Activated naive CD8-positive, alpha-beta T cell treated with anti-CD3 and anti-CD28 coated beads for 36 hours (primary cell): ENCODE measurements at places on chromosomes 3 and 15.

DNA sequence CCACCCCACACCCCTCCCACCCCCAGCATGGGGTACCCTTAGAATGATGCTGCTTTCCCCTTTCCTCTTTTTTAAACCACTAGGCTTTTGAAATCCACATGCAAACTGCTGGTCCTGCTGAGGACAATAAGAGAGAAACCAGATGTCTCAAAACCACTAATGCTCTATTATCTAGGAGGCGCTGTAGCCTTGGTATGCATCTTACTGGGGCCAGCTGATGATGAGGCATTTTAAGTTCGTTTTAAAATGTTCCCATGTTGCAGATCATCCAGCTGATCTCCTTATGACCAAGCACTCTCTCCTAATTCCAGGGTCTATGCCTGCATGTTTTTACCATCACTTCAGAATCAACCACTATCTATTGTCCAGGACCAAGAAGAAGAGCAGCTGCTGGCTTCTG lies 1.3 kb downstream of the NME9 start:
- H3K4me1 ChIP-seq, result peaks cover 40% of the 10 kb centered on the region
- no peaks in the 10 kb centered on the region for H3K36me3 ChIP-seq
- no peaks in the 10 kb centered on the region for H3K27me3 ChIP-seq
- no peak overlapping the region for H3K27ac ChIP-seq
- DNase-seq, result no peak
- peak overlapping the region; percentile 48 for H3K4me3 ChIP-seq

DNA sequence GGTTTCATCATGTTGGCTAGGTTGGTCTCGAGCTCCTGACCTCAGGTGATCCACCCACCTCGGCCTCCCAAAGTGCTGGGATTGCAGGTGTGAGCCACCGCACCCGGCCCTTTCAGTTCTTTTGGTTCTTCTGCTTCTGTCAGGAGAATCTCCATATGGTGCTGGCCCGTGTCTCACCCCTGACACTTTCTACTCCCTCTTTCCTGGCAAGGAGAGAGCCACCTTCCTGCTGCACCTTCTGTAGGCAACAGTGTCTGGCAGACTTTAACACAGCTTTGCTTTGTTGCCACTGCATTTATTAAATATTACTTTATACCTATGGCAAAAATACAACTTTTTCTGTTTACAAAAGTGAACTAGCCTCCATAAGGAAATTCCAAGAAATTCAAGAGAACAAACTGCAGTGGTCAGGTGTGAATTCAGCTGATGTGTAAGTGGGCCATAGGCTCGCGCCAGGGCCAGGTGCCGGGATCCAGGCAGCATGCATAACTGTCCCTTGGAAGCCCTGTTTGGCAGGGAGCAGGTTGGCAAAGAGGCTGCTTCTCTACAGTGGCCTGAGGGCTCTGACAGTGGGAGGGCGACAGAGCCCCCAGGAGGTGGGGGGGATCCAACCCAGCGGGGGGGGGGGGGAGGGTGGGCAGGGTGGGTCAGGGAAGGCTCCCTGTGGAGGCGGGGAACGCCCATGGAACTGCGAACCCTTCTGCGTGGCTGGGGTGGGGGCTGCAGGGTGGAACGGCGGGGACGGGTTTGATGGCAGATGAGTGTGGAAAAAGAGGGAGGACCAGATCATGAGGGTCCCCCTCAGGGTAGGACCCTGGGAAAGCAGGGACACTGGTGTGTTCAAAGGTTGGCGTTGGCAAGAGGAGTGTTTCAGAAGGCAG lies 21.1 kb downstream of the CTSH start:
- H3K4me1 ChIP-seq, result no peaks in the 10 kb centered on the region
- no peak for DNase-seq
- no peaks in the 10 kb centered on the region for H3K27me3 ChIP-seq
- H3K27ac ChIP-seq, result peak overlapping the region; percentile 16

DNA sequence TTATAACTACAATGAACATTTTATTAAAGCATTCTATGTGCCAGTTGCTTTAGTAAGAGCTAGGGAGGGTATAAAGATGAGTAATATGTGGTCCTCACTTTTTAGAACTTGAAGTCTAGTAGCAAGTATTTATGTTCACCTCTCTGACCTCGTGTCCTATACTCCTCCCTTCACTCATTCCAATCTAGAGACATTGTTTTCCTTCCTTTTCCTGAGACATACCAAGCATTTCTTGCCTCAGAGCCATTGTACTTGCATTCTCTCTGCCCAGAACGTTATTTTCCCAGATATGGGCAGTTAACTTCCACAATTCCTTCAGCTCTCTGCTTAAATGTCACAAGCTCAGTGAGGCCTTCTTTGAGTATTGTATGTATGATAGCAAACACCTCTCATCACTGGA lies 408.6 kb downstream of the PDCD6IP start:
- no peak overlapping the region for H3K4me3 ChIP-seq
- no peaks in the 10 kb centered on the region for H3K36me3 ChIP-seq
- peaks cover 1% of the 10 kb centered on the region for H3K4me1 ChIP-seq
- no peak overlapping the region for H3K27ac ChIP-seq

DNA sequence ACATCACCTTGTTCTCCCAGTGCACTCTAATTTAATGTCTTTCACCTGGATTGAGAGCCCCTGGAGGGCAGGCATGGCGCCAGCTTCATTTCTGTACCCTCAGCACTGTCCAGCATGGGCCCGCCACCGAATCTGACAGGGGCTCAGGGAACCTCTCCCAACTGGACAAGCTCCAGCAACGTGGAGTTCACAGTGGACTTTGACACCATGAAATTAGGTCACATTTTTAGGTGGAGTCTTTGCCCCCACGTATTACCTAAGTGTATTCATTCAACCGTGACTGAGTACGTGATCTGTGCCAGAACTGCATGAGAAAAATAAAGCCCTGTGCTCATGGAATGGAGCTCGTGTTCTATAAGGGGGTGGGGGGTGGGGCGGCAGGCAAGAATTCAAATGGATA lies 94.1 kb upstream of the ATP2B2 start:
- H3K27ac ChIP-seq, result no peak overlapping the region
- peaks cover 23% of the 10 kb centered on the region for H3K4me1 ChIP-seq
- peaks cover 65% of the 10 kb centered on the region for H3K27me3 ChIP-seq
- no peak for DNase-seq

DNA sequence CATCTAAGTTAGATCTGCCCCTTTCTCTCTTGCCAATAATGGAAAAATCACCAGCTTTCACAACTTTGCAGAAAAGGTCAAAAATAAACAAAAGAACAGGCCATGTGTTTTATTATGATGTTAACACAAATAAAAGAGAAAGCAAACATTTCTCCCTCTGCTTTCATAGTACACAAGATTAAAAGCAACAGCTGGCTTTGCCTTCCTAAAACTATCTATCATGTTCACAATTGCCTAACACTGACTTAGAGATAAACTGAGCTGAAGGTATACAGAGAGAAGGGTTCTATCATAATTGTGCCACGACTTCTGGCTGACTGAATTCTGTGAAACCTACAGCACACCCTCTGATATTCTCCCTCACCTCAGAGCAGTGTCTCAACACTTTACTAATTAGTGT lies 29.4 kb downstream of the AADAC start:
- H3K36me3 ChIP-seq, result no peaks in the 10 kb centered on the region
- H3K27me3 ChIP-seq, result no peaks in the 10 kb centered on the region

DNA sequence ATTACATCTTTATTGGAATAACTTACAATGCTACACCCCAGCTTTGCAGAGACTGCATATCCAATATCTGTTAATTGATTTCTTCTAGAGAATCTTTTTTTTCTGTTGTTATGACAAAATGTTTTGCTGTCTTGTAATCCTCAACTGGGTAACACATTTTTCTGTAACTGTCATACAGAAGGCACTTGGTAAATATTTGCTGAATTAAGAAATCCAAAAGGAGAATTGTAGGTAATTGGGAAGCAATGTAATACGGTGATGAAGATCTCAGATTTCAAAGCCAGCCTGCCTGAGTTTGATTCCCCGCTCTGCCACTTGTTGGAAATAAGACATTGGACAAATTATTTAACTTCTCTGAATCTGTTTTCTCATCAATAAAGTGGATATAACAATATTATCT lies 169.1 kb downstream of the WDR72 start:
- no peak overlapping the region for H3K4me3 ChIP-seq
- no peaks in the 10 kb centered on the region for H3K36me3 ChIP-seq
- no peak for DNase-seq
- H3K27ac ChIP-seq, result no peak overlapping the region

- H3K36me3 ChIP-seq, result no peaks in the 10 kb centered on the region
- DNase-seq, result no peak
- H3K27me3 ChIP-seq, result no peaks in the 10 kb centered on the region
These were observed 33.6 kb downstream of the BTD start for GRCh38 chr3:15635121-15635661.

GRCh38 chr3:18264361-18264760 lies 160.8 kb downstream of the SATB1 start:
- H3K4me3 ChIP-seq, result no peak overlapping the region
- no peaks in the 10 kb centered on the region for H3K4me1 ChIP-seq
- no peak overlapping the region for H3K27ac ChIP-seq
- no peak for DNase-seq
- H3K36me3 ChIP-seq, result no peaks in the 10 kb centered on the region
- H3K27me3 ChIP-seq, result no peaks in the 10 kb centered on the region

DNA sequence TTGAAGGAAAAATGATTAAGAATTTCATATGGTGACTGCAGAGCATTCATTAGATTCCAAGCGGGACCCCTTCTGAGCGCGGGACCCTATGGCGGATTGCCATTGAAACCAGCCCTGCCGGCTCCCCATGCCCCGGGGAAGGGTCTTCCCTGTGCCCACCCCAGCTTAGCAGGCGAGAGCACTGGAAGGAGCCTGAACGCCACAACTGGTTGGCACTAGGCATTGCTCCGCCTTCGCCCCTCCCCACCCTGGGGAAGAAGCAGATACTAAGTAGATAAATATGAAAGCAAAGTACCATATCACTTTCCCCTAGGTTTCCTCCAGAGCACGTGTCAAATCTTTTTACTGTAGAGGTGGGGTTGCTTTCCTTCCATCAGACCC lies 70.7 kb downstream of the CYP19A1 start:
- no peaks in the 10 kb centered on the region for H3K36me3 ChIP-seq
- no peak for DNase-seq
- peaks cover 46% of the 10 kb centered on the region for H3K27me3 ChIP-seq
- H3K4me1 ChIP-seq, result no peaks in the 10 kb centered on the region
- H3K27ac ChIP-seq, result no peak overlapping the region

GRCh38 chr15:72319985-72320671 lies at the start of gene CELF6:
TSS of gene CELF6 (minus strand) at chr15:72320157. CDS start at chr15:72319874, 283 bp downstream.
- H3K27me3 ChIP-seq, result peaks cover 10% of the 10 kb centered on the region
- peaks cover 8% of the 10 kb centered on the region for H3K4me1 ChIP-seq
- DNase-seq, result peak; percentile 74
- H3K4me3 ChIP-seq, result peak within 1 kb of the TSS; percentile 70
- H3K27ac ChIP-seq, result no peak within 1 kb of the TSS

GRCh38 chr3:164406281-164406680 lies 672.0 kb downstream of the SI start:
- no peaks in the 10 kb centered on the region for H3K27me3 ChIP-seq
- H3K4me3 ChIP-seq, result no peak overlapping the region
- H3K36me3 ChIP-seq, result no peaks in the 10 kb centered on the region
- DNase-seq, result no peak
- H3K27ac ChIP-seq, result no peak overlapping the region
- no peaks in the 10 kb centered on the region for H3K4me1 ChIP-seq

- H3K27ac ChIP-seq, result no peak overlapping the region
- no peak overlapping the region for H3K4me3 ChIP-seq
- no peaks in the 10 kb centered on the region for H3K27me3 ChIP-seq
- DNase-seq, result no peak
- no peaks in the 10 kb centered on the region for H3K36me3 ChIP-seq
- H3K4me1 ChIP-seq, result no peaks in the 10 kb centered on the region
These were observed 501.7 kb upstream of the ARPP21 start for GRCh38 chr3:35137612-35138011.

DNA sequence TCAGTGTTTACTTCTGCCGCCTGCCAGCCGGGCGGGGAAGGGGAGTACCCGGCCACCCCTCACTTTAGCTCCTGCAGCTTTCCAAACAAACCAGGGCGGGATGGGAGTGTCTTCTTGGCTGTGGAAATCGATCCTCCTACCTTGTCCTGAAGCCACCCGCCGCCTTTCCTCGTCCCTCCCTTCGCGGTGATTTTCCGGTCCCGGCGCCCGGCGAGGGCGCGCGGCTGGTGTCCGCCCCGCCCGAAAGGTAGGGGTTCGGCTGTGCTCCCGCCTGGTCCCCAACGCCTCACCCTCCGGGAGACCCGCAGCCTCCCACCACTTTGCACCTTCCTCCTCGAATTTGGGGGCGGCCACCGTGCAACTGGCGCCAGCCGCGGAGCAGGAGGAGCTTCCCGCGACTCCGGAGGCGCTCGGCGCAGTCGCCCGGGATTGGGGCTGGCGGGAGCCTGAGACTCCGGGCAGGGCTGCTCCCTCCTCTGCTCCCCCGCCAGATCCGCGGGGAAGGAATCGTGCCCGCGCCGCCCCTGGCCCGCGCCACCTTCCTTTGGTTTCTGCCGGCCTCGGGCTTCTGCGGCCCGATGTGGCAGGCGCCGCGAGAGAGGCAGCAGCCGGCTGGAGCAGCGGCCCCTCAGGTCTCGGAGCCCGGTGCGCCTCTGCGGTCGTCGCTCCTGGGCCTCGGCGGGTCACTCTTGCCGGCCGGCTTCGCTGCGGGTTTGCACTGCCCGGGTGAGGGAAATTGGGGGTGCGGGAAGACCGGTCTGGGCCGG lies 30.7 kb upstream of the ST3GAL6 start:
- DNase-seq, result peak; percentile 19
- H3K4me3 ChIP-seq, result peak overlapping the region; percentile 71
- no peaks in the 10 kb centered on the region for H3K36me3 ChIP-seq
- peaks cover 17% of the 10 kb centered on the region for H3K4me1 ChIP-seq
- peaks cover 77% of the 10 kb centered on the region for H3K27me3 ChIP-seq

GRCh38 chr3:55180936-55181535 lies 253.2 kb upstream of the LRTM1 start:
- no peaks in the 10 kb centered on the region for H3K36me3 ChIP-seq
- peaks cover 8% of the 10 kb centered on the region for H3K27me3 ChIP-seq
- DNase-seq, result no peak
- H3K4me3 ChIP-seq, result no peak overlapping the region
- no peak overlapping the region for H3K27ac ChIP-seq

DNA sequence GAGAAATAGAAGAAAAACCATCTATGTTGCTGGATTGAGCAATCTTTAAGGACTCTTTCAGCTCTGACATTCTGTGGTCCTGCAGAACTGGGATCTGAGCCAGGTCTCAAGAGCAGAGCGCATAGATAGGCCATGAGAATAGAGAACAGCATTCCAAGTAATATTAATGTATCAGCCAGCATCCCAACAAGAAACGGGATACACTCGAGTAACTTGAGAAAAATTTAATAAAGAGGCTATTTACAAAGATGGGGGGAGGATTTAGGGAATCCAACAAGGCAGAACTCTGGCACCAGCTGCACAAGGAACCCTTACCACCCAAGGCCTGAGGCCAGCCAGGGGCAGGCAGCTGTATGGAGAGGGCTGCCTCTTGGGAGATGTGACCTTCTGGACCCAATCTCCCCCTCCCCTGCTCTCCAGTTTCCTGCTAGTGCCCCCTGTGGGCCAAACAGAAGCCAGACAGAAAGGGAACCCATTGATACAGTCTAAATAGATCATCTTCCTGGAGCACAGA lies 8.2 kb downstream of the TMOD2 start:
- no peaks in the 10 kb centered on the region for H3K36me3 ChIP-seq
- H3K27me3 ChIP-seq, result no peaks in the 10 kb centered on the region
- no peak for DNase-seq
- no peak overlapping the region for H3K27ac ChIP-seq
